ENCODE measurements at places on chromosomes 2 and 18.

DNA sequence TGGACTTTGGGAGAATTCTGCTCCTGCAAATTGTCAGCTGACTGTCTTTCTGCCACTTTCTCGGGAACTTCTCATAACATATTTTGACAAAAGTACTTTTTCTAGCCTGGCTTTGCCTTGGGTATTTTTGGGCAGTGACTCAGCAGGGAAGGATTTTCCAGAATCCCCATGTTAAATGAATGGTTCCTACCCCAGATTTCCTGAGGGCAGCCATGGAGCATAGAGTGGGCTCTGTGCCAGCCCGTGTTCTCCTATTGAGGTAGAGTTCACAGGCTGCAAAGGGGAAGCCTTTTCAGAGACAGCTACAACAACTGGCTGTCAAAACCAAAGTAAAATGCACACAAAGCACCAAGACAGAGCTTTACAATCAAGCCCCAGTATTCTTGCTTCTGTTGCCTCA is 59.8 kb downstream of the BMP10 start:
- no peak for DNase-seq

DNA sequence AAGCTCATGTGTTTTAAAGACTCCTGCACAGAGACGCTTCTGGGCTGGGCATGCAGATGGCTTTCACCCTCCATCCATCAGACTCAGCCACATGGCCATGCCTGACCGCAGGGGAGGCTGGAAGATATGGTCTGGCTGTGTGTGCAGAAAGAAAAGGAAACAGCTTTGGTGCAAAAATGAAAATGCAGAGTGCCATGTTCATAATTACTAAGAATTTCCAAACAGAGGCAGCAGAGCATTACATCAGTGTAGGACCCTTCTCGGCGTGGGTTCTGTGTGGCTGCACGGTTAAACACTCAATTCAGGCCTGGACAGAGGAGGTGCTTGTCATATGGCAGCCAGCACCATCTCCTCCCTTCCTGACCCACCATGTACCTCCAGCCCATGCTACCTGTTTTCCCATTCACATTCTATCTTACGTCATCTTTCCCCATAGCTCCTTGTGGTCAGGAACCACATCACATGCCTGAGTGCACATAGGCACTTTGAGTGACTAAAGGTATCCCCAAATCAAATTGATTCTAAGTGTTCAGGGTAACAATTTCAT is 200.3 kb upstream of the ID2 start:
- no peak for DNase-seq

GRCh38 chr18:10063489-10063888 is 149.7 kb downstream of the VAPA start:
- DNase-seq, result no peak

DNA sequence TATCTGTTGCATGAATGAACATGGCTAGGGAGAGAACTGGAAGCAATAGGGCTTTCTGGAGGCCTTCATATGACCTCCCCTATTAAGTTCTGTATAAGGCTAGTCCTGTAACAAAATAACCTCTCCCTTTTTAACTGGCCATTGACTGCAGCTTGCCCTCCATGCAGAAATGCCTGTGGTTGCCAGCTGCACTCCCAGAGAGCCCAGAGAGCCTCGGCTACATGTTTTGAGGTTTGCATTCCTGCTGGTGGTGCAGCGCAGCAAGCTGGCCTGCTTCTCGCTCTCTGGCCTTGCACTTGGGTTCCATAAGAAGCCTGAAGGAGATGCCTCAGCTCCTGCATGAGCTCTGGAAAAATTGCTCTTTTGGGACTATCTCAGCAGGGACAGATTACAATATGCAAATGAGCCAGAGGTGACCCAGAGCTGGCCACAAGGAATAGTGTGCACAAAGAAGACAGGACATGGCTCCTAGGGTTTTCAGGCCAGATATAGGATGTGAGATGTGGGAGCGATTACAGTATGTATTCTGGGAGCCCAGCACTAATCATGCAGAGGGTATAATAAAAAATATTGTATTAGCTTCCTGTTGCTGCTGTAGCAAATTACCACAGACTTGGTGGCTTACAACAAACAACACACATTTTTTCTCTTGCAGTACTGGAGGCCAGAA is 186.7 kb downstream of the INSIG2 start:
- DNase-seq, result no peak

- no peak for DNase-seq
Observed at GRCh38 chr2:112156152-112156986, 18.2 kb downstream of the FBLN7 start.

GRCh38 chr2:106053581-106053980 is 140.5 kb downstream of the UXS1 start:
- no peak for DNase-seq

DNA sequence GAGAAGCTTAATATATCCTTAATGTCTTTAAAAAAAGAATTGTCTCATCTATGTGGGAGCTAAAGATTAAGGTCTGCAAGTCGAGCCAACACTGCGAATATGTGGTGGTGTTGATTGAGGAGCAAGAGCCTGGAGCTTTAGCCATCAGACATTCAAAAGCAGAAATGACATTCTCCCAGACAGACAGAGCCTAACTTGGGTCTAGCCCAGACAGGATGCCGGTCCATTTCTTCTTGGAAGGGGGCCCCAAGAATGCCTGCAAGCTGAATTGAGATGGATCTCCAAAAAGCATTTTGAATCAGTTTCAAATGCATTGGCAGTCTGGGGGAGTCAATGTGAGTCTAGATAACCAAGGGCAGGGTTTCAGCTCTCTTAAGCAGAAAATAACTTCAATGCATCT is 30.1 kb upstream of the EML4 start:
- DNase-seq, result no peak

- no peak for DNase-seq
Observed at GRCh38 chr2:172446474-172447063, 19.2 kb downstream of the ITGA6 start.

DNA sequence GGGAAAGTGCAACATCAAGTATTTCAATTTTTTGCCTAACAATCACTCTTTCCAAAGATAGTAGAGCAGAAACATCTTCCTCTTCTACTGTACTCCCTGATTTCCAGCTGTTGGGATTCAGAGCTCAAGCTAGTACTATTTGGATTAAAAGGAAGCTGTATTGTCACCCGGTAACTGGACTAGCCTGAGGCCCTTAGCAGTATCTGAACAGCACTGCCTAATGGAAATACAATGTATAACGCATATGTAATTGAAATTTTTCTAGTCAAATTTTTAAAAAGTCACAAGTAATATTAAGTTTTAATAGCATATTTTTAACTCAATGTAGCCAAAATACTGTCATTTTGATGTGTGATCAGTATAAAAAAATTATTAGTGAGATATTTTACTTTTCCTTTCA is 86.2 kb downstream of the COX7A2L start:
- no peak for DNase-seq

GRCh38 chr2:240803191-240803590 is 16.8 kb downstream of the KIF1A start:
- DNase-seq, result no peak

DNA sequence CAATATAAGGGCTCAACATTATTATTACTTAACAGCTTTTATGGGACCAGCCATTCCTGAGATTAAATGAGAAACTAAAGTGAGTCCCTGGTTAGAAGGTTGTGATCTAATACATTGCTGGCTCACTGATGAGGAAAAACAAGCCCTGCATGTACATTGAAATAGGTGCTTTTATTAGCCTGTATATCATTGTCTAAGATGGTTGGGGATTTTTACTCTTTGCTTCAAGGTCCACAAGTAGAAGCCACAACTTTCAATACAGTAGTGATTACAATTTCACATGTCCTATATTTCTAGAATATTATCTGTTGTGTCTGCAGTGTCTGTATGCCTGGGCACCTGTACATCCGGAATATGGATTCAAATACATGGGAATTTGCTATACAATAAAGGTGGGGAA is 104.1 kb upstream of the FZD5 start:
- DNase-seq, result no peak

- no peak for DNase-seq
Observed at GRCh38 chr2:156476021-156476849, 40.1 kb downstream of the GPD2 start.

DNA sequence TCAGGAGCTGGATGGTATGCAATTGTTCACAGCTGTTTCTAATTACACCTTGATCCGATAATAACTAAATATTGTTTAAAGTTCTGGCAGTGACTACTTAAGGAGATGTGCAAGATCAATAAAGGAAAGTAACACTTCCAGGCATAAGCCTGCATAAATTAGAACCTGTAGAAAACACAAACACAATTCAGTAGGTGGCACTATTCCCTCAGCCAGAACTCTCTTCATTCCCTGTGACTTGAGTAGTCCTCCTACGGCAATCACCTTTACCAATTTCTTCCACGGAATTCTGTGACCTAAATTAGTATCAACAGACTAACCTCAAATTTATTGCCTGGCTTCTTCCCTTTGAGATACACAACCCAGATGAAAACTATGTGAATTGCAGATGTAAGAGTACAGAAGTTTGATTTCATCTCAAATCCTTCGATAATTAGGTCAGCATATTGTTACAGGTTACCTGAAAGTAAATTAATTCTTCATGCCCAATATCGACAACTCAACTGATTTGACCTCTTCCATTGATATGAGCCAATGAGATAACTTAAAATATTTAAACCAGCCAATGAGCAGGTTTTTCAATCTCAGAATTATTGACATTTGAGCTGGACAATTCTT is 137.8 kb downstream of the PID1 start:
- no peak for DNase-seq

DNA sequence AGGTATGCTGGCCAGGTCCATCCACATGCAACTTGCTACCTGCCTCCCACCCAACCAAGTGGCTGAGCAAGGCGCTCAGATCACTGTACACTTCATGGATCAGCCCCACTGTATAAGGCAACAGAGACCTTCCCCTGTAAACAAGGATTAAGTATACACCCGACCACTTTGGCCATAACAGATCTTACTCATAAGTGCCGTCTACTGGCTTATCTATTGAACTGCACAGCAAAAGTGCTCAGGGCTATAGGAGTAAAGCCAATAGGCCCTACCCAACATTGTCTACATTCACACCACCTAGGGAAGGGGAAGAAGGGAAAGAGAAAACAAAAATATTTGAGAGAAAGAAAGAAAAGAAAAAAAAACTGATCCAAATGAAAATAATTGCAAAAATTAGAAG is 663.9 kb upstream of the LRRTM1 start:
- no peak for DNase-seq

DNA sequence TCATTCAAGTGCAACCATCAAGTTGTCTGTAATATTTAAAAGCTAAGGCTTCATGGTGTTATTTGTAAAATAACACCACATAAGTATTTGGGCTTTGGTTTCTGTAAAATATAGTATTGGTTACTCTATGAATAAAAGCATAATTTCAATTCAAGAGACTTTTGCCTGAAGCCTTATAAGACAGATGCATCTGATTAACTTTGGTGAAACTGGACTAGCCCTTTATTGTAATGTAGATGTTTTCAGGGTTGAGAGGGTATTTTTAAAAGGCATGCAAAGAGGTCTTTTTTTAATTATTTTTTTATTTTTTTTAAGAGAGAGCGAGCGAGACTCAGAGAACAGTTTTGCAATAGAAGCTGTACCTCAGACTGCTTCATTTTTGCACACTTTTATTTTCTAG is 66.5 kb downstream of the ASXL3 start:
- DNase-seq, result no peak

DNA sequence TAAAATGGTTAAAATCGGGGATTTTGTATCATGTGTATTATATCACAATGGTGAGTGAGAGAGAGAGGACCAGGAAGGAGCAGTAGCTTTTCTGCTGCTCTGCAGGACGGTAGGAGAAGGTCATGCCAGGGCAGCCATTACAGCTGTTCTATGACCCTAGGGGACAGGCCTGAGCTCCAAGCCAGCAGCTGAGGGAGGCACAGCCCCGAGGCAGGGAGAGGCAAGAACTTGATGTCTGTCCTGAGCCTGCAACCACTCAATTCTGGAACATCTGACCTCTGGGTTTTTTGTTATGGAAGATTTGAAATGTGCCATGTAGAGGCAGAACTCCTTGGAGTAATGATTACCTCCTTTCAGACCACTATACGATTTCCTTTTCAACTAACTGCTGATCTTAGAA is 135.8 kb upstream of the SH3BP4 start:
- no peak for DNase-seq

DNA sequence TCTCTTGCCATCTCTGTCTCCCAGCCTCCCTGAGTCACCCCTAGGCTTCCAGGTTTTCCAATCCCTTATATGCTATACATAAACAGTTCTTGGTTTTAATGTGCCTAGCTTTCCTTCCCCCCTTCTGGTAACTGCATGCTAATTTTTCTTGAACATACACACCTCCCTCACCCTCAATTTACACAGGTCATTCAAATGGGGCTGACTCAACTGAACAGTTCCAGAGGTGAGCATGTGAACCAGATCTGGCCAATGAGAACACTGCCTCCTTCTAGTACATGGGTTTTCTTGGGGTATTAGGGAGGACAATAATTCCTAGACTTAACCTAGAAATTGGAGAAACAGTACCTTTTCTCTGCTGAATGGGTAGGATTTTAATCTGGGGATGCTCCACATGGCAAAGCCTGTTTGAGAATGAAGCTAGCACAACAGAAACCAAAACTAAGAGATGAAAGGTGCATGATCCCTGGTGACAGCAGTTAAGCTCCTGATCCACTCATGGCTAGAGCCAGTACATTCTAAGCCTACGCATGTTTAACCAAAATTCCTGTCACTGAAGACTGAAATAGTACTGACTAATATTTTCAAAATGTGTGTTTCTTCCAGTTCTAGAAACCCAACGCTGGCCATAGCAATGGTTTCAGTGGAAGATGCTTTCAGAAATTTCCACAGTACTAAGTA is 11.8 kb downstream of the SLC25A12 start:
- no peak for DNase-seq

- no peak for DNase-seq
Observed at GRCh38 chr18:22210311-22210754, 40.9 kb downstream of the GATA6 start.

- DNase-seq, result no peak
Observed at GRCh38 chr18:47150824-47151366, 595 bp upstream of the HDHD2 start.

- no peak for DNase-seq
Observed at GRCh38 chr2:223007531-223007930, 44.5 kb upstream of the KCNE4 start.

DNA sequence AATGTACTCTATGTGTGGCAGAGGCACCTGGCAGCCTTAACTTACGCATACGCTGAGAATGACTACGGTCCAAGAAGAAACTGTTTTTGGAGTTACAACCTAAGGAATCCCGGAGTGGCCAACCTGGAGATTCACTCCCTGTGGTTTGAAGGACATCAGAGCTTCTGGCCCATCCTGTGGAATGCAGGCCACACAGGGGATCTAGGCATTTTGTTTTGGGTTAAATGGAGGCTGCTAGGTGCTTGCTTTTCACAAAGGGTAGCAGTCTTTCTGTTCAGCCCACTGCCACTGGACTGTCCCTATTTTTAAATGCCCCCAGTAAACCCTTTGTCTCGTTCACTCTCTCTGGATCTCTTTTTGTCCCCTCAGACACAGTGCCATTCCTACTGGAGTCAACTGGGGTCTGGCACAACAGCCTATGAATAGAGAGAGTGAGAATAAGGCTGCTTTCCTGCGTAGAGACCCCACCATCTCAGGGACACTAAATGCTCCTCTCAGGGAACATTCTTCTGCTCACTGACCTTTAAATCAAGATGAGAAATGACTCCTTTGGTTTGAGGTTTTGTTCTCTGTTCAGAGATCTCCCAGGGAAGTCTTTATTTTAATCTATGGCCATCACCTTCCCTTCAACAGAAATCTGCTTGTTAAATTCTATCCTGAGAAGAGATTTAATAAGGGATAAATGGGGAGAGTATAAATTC is 124.9 kb downstream of the B3GNT2 start:
- DNase-seq, result no peak
